ENCODE measurements at places on chromosomes 16 and 17.
A peak's percentile ranks its signal among the peaks of the same experiment; 100 is the strongest.

DNA sequence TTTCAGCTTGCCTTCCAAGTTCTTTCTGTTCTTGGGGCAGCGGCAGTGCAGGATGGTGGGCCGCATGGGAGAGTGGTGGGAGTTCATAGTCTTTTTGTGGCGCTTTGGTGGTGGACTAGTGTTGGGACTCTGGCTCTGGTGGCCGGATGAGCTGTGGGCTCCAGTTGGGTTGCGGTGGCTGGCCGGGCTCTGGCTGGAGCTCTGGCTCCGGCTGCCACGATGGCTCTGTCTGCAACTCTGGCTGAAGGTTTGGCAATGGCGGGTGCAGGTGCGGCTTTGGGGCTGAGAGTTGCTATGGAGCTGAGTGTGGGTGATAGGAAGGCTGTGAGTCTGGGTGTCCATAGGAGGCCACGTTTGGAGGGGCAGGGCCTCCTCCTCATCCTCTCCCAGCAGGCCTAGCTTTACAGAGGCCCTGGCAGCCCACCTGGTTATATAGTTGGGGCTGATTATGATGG lies at the start of gene TNP2:
Gene TNP2, minus strand, starts transcription at position 405 of the 455 bp plus-strand sequence. Its CDS starts 63 bp downstream, at position 342.
- DNase-seq = no peak

GRCh38 chr17:72602517-72603419 lies 481.9 kb downstream of the SOX9 start:
- no peak for DNase-seq

DNA sequence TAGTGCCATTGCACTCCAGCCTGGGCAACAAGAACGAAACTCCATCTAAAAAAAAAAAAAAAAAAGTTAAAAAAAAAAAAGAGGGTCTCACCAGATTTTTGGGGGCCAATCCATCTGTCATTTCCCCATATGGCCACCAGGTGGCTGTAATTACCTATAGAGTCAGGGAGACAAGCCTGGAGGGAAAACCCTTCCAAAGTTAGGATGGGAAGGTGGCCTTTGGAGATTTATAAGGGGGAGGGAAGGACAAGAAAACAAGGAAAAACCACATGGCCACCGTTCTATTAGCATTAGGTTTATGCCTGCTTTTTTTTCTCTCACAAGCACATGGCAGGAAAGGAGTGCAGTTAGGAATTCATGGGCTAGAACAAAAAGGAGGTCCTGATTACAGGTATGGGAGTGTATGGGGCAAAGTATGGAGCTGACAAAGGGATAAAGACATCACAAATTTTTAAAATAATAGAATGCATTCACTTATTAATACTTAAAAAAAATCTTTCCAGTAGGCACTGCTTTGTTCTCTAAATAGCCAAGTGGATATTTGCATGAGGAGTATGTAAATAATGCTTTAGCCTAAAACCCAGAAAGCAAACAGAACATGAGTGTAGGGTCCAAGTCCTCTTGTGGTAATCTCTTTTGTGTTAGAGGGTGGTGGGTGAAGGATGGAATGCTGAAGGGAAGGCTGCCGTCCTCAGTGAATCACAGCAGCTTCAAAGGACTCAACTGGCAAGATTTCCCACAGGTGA lies 5.1 kb downstream of the CYB5D1 start:
- DNase-seq = no peak

- no peak for DNase-seq
Measured at GRCh38 chr17:80614332-80615047, 69.9 kb downstream of the RPTOR start.

GRCh38 chr17:3658784-3659449 lies 9.5 kb downstream of the TAX1BP3 start:
- no peak for DNase-seq

DNA sequence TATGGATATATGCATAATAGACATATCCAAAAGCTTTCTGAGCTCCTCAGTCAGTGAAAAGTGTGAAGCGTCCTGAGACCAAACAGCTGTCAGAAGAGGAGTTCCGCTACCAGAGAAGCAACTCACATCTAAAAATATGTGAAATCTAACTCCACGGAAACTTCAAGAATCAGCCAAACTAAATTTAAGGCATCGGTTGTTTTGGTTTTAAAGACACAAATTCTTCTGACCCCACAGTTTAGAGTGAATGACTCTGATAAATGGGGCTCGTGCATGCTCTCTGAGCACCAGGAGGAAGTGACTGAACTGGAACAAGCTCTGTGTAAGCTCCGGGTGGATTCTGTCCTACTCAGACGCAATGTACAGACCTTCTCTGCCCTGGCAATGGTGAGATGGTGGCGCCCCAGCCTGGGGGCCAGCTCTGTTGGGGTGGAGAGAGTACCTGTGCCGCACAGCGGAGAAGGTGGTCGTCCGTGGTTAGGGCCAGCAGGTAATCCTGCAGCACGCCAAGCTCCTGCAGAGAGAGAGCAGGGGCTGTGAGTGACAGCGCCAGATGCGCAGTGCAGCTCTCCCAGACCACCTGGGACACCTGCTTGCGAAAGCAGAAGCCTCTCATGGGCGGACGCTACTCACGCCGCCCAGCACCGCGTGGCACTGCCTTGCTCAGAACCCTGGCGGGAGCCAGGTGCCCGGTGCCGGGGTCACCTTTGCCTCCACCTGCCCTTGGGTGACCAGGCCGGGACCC lies 44.4 kb upstream of the ATP2A3 start:
- no peak for DNase-seq

- DNase-seq = no peak
Measured at GRCh38 chr17:64219571-64219970, 43.5 kb downstream of the TEX2 start.

- peak; percentile 36 for DNase-seq
Measured at GRCh38 chr16:354971-355461, 2.5 kb upstream of the AXIN1 start.

- DNase-seq = no peak
Measured at GRCh38 chr17:49793309-49793708, 4.8 kb downstream of the KAT7 start.

- DNase-seq = no peak
Measured at GRCh38 chr17:76930107-76930506, 61.9 kb downstream of the MGAT5B start.

DNA sequence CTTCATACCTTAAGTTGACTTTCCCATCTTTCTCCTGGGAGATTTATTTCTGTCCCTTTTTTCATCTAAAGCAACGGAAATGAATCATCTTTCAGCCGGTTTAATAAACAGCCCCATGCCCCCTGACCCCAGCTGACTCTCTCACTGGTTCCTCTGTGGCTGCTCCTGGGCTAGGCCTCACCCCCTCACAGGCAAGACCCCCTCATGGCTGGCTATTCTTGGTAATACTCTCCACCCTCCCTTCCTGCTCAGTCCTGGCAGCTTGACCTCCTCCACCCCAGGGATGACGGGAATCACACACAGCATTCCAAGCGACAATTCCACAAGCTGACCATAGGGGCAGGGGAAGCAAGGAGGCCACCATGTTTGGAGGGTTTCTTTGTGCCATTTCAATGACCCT lies 1.5 kb upstream of the ADAP2 start:
- no peak for DNase-seq

- DNase-seq = peak; percentile 37
Measured at GRCh38 chr17:43720311-43721060, 38.1 kb downstream of the SOST start.

DNA sequence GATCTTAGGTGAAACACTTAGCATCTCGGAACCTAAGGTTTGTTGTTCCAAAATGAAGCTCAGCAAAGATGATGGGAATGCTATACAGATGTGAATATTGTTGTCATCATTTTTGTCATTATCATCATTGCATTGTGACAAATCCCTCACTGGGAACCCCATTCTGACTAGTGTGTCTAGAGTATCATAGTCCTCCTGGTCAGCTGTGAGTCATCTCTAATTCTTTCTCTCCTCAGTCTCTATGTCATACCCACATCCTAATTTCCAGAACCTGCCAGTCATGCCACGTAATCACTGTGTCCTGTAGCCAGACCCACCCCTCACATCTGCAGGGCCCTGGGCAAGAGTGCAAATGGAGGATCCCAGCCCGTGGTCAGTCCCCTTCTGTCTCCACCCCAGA lies 60.5 kb upstream of the CLEC3A start:
- no peak for DNase-seq

DNA sequence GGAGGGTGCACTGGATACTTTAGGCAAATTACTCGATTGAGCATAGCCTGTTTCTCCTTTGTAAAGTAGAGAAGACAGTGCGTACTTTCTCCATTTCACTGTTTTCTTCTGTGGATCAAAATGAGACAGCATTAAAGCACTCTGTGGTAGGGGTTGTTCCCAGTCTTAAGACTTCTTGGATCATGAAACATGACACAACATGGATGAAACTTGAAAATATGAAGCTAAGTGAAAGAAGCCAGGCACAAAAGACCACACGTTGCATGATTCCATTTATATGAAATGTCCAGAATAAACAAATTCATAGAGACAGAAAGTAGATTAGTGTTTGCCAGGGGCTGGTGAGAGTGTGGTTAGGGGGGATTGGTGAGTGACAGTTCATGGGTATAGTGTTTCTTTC lies 61.8 kb upstream of the MED9 start:
- DNase-seq = no peak
